ENCODE measurements at places on chromosomes 11 and 22. TPM values are rescaled to one million over a fixed set of nuclear protein-coding genes. Genes with fewer than 3 reads are reported as not detected.

APOL1 gene
- total RNA-seq, result 31.5 TPM

GRCh38 chr11:26254378-26254777 is 77.6 kb upstream of the ANO3 start:
- DNase-seq, result no peak

- DNase-seq, result peak; percentile 47
Measured at GRCh38 chr11:66002648-66003225, 434 bp downstream of the BANF1 start.

GRCh38 chr11:113251281-113251680 is 63.1 kb upstream of the TTC12 start:
- DNase-seq, result no peak

- DNase-seq, result no peak
Measured at GRCh38 chr11:69416143-69416515, 65.3 kb upstream of the LINC01488 start.

GRCh38 chr11:115670538-115671205 is 166.5 kb upstream of the CADM1 start:
- DNase-seq, result no peak

HTR3A gene
- not detected for total RNA-seq

C22orf31 gene
- total RNA-seq, result not detected

DNA sequence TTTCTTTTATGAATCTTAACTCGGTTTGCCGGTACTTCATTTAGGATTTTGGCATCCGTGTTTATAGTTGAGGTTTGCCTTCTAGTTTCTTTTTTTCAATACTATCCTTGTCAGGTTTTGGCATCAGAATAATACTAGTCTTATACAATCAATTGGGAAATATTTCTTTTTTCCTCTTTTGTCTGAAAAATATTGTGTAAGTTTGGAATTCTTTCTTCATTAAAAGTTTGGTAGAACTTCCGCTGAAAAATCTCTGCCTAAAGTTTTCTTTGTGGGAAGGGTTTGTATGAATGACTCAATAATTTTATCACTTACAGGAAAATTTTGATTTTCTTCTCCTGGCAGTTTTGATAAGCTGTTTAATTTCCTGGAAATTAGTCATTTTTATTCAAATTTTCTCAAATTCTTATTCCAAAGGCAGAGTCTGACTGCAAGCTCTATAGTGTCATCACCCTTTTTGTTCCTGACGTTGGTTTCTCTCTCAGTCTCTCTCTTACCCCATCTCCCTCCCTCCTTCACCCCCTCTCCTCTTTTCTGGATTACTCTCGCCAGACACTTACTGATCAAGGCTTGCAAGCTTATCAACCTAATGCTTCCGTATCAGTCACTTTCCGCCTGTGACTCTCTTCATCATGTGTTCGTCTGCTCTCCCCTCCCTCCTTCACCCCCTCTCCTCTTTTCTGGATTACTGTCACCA is 555.7 kb downstream of the TBC1D22A start:
- DNase-seq, result no peak

DNA sequence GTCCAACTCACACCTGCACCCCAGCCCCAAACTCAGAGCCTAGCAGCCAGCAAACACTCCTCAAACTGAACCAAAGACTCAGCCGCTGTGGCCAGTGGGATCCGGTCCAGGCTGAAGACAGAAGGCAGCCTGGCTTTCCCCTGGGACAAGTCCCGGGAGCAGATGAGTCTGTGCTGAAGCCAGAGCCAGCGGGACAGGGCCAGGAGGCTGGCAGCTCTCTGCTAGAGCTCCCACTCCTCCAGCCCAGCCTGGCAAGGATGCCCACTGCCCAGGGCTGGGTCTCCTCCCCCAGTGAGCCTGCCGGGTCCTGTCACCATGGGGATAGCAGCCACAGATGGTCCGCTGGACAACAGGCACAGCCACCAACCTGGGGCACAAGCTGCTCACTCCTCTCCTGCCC is 42.9 kb upstream of the PRR5 start:
- DNase-seq, result no peak

CENPM gene
- 62.8 TPM for total RNA-seq

CASP1 gene
- total RNA-seq, result 24.8 TPM

HEPN1 gene
- not detected for total RNA-seq

- DNase-seq, result no peak
Measured at GRCh38 chr22:32994041-32994830, 63.9 kb downstream of the SYN3 start.

- DNase-seq, result no peak
Measured at GRCh38 chr11:126254819-126255218, 13.9 kb downstream of the SRPRA start.

GNAZ gene
- 0.47 TPM for total RNA-seq

DNA sequence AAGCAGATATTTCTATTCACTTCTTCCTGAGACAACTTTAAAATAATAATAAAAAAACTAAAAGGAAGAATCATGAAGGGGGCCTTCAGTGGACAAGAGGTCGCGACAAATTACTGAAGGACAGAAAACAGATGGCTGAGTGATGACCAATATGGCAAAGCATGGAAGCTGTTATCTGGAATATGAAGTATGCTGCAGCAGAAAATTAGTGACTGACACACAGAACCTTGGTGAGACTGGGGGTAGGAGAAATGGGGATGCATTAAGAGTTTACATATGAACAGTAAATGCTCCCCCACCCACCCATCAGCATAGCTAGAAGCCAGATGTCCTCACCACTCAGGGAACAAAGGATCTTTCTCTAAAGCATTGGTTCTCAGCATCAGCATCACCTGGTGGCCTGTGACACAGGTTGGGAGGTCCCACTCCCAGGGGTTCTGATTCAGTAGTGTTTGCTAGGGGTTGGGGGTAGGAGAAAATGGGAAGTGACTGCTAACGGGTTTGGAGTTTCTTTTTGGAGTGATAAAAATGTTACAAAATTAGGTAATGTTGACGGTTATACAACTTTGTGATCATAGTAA is 59.7 kb downstream of the NARS2 start:
- no peak for DNase-seq

KCNJ1 gene
- not detected for total RNA-seq

GRCh38 chr11:1055990-1056771 is 18.5 kb upstream of the MUC2 start:
- no peak for DNase-seq

- DNase-seq, result peak; percentile 70
Measured at GRCh38 chr11:88886796-88887195, 179.0 kb downstream of the GRM5 start.

- DNase-seq, result no peak
Measured at GRCh38 chr11:57237204-57237681, at the start of gene APLNR. TSS of gene APLNR (minus strand) at chr11:57237250. CDS start at chr11:57237004, 246 bp downstream.

- no peak for DNase-seq
Measured at GRCh38 chr22:17820879-17821439, 46.7 kb upstream of the BID start.

GRCh38 chr11:89443361-89444322 is 47.5 kb downstream of the NOX4 start:
- no peak for DNase-seq

- no peak for DNase-seq
Measured at GRCh38 chr22:32850591-32851517, 49.3 kb downstream of the TIMP3 start.

DNA sequence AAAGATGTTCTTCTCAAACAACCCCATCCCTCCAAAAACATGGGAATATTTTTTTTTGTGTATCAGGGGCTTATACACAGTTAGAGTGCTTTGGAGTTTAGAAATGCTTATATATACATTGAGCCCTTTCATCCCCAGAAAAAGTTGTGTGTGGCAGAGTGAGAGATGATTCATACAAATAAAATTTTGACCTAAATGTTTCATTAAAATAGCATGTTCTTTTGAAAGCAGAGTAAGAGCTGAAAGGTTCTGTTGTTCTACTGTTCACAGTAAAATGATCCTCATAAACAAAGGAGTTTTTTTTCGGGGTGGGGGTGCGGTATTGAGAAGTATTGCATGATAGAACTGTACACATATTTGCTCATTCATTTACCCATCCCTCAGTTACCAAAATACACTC is 512.4 kb downstream of the DLG2 start:
- no peak for DNase-seq

GRCh38 chr11:88105526-88105925 is 69.7 kb downstream of the RAB38 start:
- no peak for DNase-seq

THAP7 gene
- 52.6 TPM for total RNA-seq

LDHAL6A gene
- not detected for total RNA-seq

- peak; percentile 18 for DNase-seq
Measured at GRCh38 chr22:22479999-22480532, 28.5 kb downstream of the ZNF280B start.

DNA sequence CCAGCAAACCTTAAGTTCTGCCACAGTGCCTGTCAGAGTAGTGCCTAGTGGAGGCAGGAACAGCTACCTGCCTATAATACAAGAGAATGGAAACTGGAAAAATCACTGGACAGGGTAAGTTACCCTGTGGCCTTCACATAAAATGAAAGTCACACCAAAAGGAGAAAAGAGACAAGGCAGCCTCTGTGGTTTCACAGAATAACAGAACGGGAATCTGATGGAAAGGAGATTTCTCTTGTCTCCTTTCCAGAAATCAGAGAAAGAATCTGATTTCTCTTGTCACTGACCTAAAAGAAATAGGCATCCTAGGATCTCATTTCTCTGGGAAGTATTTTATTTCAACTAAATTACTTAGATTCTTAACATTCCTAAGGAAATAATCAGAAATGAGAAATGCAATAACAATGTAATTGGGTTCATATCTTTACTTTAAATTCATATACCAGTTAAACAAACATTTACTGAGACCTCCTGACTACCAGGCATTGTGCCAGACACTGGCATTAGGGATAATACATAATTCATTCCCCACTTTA is 41.6 kb downstream of the PRCP start:
- peak; percentile 85 for DNase-seq

Measured in M059J (cell line).